ENCODE measurements at places on chromosomes 2 and 18.

DNA sequence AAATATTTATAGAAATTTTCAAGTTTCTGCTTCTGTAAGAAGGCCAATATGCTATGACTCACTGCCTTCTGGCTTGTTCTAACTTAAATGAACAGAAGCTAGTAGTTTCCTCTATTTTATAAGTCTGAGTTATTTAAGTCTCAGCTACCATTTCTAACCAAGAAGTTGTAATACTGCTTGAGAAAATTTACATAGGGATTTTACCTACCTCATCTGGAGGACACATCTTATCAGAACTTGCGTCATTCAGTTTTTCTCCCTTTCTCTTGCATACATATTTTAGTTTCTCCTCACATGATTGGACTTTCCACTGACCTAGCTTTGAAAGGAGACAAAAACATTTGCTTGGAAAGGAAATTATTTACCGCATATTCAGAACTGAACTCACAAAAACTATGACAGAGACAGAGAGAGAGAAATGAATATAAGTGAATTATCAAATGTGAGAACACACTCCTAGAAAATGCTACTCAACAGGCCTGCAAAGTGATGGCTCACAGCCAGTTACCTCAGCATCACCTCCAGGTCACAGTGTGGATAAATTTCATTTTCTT, 81.1 kb upstream of the CD302 start:
- DNase-seq = no peak

DNA sequence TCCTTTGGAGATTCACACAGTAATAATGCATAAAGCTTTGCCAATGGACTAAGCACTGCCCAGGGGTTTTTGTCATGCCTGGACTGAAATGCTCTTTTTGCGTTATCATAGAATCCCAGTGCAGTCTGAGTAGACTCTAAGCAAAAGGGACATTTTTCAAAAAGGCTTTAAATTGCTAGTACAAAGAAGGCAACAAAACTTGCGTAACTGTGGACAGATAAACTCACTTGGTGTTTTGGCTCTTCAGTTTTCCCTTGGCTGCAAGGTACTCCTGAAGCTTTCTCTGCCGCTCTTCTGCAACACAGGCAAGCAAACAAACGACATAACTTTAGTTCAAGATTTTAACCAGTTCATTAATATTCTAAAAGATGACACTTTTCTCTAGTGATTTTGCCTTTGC, 2.1 kb downstream of the CKAP2L start:
- no peak for DNase-seq

DNA sequence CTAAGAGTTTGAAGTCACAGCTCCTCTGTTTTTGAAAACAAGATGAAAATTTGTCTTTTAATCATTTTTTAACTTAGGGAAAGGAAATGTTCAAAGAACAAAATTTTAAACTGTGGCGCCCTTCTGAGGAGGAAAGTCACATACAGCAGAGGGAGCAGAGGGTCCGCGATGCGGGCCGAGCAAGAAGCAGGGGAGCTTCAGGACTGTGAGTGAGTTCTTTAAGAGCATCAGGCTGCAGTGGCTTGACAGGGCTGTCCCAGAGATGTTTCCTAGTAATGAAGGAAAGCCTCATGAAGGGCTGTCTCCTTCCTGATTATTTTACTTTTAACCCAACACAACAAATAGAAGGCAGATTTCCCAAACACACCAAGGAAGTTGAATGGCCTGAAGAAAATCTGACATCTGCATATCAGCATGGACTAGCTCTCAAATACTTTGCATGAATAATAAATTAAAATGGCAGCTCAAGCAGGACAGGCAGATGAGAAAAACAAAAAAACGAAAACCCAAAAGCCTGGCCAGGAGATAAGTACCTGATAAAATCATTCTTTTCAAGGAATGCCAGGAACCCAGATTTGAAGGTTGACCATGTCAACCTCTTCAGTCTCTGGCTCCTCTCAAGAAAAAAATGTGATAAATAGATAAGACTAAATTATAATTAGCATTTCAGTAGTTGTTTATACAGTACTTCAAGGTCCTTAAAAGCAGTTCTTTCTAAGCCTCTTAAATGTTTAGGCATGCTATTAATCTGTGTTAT, 60.8 kb downstream of the SLC40A1 start:
- no peak for DNase-seq

DNA sequence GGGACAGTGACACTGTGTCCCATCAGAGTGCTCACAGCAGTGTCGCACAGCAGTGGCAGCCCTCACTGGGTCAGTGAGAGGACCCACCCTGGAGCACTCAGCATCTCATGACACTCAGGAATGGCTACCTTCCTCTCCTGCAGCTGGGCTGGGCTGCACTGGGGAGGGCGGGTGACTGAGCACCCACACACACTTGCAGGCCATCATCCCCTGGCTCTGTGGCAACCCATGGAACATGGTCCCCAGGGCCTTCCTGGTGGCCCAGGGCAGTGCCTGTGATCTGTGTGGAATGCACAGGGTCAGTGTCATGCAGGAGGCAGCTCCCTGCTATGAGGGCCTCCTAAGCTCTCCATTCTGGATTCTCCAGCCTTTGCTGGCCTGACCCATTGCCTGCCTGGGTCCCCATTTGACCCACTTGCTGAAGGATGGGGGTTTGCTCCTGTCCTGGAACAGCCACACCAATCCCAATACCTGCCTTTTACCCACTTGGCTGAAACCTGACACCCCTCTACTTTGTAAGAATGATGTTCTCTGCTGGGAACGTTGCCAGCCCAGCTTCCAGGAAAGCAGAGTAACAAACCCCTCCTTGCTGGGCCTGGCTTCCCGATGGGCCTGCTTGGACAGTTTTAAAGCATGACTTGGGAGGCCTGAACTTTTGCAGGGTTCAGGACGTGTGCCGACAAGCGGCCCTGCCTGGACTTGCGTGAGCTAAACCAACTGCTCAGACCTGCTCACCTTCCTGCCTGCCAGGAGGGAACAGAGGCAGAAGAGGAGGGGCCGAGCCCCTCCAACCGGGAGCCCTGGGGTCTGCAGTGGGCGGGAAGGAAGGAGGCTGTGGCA, 13.7 kb downstream of the HS6ST1 start:
- DNase-seq = no peak

DNA sequence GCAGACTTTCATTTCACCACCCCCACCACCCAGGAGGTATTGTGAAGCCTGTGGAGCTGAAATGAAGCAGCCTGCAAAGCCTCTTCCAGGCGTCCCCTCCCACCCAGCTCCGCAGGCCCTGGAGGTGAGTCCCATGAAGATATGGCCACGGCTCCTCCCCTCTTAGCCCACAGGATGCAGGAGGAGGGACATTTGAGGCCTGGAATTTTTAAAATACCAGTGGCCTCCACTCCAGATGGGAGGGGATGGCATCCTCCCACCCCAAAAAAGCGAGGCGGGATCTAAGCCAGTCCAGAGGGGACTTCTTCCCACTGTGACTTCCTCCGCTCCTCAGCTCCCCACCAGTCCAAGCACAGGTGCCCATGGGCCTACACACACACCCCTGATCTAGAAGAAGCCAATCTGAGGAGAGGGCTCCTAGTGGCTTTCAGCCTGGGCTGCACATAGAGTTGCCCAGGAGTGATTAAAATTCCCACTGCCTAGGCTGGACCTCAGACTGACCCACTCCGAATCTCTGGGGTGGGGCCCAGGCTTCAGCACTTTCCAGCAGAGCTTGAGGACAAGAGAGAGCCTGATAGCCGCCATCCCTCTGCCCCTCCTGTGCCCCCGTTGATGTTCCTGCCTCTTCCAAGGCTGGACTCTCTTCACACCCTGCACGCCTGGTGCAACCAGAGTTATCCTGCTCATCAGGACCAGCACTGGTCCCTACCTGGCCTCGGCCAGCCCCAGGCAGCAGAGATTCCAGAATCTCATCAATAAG, 206.9 kb downstream of the TNS1 start:
- DNase-seq = no peak

GRCh38 chr2:236216711-236217110, 47.5 kb downstream of the ASB18 start:
- no peak for DNase-seq

DNA sequence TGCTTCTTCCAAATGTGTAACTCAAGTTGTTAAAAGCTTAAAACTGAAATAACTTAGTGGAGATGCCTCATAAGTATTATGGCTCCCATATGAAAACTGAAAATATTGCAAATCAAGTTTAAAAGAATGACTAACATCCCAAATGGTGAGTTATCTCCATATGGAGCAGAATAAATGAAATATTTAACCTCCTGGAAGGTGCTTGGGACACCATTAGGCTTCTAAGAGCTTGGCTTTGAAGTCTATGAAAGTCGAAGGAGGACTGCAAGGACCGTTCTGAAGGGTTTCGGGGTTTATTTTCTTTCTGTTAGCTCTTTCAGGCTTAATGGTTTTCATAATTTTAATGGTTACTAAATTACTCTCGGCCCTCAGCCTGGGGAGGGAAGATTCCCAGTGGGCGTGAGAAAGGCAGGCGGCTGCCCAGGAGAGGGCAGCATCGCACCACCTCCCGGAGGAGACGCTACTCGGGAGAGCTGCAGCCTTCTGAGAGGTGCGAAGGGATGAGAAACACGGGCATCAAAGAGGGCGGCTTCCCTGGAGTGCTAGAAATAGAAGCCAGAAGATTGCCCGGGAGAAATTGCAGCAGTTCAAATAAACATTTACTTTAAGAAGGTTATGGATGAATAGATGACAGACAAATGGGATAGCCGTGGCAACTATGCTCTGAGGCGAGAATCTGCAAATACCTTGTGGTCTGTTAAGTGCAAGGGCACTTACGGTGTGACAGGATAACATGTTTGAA, 43.1 kb downstream of the MAP3K19 start:
- DNase-seq = peak; percentile 9

DNA sequence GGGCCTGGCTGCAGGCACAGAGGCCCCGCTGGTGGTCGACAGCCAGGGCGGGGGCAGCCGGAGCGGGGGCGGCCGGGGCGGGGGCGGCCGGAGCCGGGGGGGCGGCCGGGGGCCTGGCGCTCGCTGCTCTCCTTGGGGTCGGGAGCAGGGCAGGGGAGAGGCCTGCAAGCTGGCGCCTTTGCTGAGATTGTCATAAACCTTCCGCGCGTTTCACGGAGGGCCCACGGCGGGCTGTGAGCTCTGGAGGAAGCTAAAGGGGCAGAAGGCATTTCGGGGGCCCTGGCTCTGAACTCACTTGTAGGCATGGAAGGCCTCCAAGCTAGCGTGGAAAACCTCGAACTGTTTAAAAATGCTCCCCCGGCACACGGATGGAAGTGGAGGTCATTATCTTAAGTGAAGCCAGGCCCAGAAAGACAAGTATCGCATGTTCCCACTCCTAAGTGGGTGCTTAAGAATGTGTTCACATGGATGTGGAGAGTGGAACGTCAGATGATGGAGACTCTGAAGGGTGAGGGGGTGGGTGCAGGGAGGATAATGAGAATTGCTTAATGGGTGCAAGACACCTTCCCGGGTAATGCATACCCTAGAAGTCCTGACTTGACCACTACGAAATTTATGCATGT, 629 bp downstream of the PRELID3A start:
- no peak for DNase-seq

- no peak for DNase-seq
Measured at GRCh38 chr18:54060343-54061005, 164.0 kb downstream of the MBD2 start.

DNA sequence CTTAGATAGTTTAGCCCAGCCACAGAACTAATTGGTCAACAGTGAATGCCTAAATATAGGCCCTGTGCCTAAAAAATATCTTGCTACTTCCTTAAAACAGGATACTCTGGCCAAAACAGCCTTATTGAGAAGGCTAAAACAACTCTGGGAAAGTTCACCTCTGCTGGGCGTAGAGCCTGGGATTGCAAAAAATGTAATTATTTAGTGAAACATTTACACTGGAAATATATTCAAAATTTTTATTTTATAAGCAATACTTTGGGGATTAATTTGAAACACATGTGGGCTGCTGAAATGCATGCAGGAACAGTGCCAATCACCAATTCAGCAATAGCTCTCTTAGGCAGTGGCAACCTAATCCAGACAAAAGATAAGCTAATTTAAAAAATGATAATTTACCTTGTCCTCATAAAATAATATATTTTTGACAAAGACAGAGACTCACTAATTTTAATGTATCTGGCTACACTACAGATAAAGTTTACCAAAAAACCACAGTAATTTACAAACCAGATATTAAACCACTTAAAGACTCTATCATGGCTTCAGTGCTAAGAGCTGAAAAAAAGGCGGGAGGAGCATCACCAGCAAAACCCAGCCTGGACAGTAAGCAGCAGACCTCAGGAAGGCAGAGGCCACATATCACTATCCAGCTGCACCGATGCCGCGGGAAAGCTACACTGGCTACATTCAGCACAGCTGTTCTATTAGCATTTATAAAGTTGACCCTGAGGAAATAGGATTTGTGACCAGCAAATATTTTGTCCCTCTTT, 18.5 kb downstream of the TRAK2 start:
- peak; percentile 61 for DNase-seq

Measured in CMK (cell line).